ENCODE measurements at places on chromosomes 16 and 17. TPM values are rescaled to one million over a fixed set of nuclear protein-coding genes. Genes with fewer than 3 reads are reported as not detected.

The APOH gene
- total RNA-seq: not detected

The FOXN1 gene
- total RNA-seq: not detected

The PCTP gene
- 15.4 TPM for total RNA-seq

The SLC35G6 gene
- total RNA-seq: not detected

The UBE2I gene
- 71.3 TPM for total RNA-seq

The FBXW10B gene
- total RNA-seq: 7.2 TPM

The CCL3 gene
- total RNA-seq: not detected

The LPO gene
- not detected for total RNA-seq

The TAT gene
- not detected for total RNA-seq

The WNT3 gene
- total RNA-seq: 4.9 TPM

The PLA2G10 gene
- total RNA-seq: 0.22 TPM

The ASGR2 gene
- not detected for total RNA-seq

The MPO gene
- not detected for total RNA-seq

The PPP1R27 gene
- not detected for total RNA-seq

The ADGRG3 gene
- not detected for total RNA-seq

The ARHGAP23 gene
- 10.6 TPM for total RNA-seq

The WNT9B gene
- total RNA-seq: not detected

The SEZ6L2 gene
- 23.7 TPM for total RNA-seq

The ASPSCR1 gene
- 31.5 TPM for total RNA-seq

The AOC3 gene
- total RNA-seq: 0.26 TPM

The KCNH6 gene
- total RNA-seq: not detected

The TMC7 gene
- total RNA-seq: 6.9 TPM

The CD300LG gene
- total RNA-seq: not detected

The ELMO3 gene
- total RNA-seq: 2.2 TPM

The SLC16A5 gene
- 1.2 TPM for total RNA-seq

The PRSS53 gene
- 5.8 TPM for total RNA-seq

The CACNG3 gene
- total RNA-seq: not detected

The TNFRSF13B gene
- not detected for total RNA-seq

The ZG16B gene
- total RNA-seq: 17.0 TPM

The SULT1A4 gene
- 0.40 TPM for total RNA-seq

The C1QTNF1 gene
- 21.0 TPM for total RNA-seq

The ABI3 gene
- total RNA-seq: not detected

The IRX3 gene
- not detected for total RNA-seq

Measured in PC-3 (cell line).